HCT116 (cell line): ENCODE measurements at places on chromosomes 1 and 21. TPM values are rescaled to one million over a fixed set of nuclear protein-coding genes. Genes with fewer than 3 reads are reported as not detected.
A peak's percentile ranks its signal among the peaks of the same experiment; 100 is the strongest.

Gene MSH4
- 1.7 TPM for total RNA-seq

Gene KIF17
- total RNA-seq: 2.4 TPM

Gene OR10X1
- not detected for total RNA-seq

Gene LYPD8
- total RNA-seq: not detected

Gene PDZK1IP1
- not detected for total RNA-seq

Gene HSD3B2
- 1.4 TPM for total RNA-seq

Gene KRTAP10-3
- not detected for total RNA-seq

Gene PDE4B
- total RNA-seq: 76.9 TPM

Gene TEDDM1
- total RNA-seq: not detected

Gene CFHR2
- total RNA-seq: not detected

Gene AGO3
- total RNA-seq: 26.9 TPM

DNA sequence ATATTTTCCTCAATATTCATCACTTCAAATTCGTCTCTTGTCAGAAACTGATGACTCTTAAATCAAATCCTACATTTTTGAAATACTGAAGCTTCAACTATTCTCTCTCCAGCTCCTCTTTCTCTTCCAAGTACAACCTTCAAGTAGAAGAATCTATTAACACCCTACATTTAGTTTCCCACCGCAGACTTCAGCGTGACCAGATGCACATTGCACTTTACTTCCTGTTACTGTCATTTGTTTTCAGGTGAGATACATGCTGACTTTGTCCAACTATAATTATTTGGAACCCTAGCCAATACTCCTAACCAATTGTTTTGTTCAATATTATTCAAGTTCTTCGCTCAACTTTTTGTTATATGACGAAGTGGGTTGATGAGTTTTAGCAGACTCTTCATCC is 116.0 kb downstream of the MRPL39 start:
- no peak for DNase-seq

DNA sequence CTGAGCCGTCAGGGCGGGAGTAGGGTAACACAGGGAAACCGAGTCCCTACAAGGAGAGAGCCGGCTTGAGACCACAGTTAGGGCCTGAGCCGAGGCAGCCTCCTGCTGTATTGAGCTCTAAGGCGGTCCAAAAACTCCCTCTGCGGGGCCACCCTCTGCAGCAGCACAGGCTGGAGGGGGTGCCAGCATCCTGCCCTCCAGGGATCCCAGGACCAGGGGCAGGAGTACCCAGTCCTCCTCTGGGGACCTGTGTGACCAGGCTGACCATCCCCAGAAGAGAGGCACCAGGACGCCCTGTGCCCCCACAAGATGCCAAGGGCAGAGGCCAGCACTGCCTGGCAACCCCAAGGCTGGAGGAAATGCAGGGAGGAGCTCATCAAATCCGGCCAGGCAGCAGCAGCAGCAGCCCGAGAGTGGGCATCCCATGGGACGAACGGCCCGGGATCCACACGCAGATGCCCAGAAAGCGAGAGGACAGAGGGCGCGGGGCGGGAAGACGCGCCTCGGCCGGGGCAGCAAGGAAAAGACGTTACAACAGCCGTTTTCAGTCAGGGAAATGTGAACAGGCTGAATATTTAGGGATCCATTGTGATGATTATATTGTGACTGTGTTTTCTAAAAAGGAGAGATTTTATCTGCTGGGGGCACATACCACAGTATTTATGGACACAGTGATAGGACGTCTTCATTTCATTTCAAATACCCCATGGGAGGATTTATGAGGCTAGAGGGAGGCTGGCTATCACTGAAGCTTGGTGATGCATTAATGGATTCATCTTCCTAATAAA is 57.1 kb upstream of the COL18A1 start:
- no peak for DNase-seq

GRCh38 chr1:166133276-166133841 is 33.4 kb downstream of the FAM78B start:
- DNase-seq: peak; percentile 10

DNA sequence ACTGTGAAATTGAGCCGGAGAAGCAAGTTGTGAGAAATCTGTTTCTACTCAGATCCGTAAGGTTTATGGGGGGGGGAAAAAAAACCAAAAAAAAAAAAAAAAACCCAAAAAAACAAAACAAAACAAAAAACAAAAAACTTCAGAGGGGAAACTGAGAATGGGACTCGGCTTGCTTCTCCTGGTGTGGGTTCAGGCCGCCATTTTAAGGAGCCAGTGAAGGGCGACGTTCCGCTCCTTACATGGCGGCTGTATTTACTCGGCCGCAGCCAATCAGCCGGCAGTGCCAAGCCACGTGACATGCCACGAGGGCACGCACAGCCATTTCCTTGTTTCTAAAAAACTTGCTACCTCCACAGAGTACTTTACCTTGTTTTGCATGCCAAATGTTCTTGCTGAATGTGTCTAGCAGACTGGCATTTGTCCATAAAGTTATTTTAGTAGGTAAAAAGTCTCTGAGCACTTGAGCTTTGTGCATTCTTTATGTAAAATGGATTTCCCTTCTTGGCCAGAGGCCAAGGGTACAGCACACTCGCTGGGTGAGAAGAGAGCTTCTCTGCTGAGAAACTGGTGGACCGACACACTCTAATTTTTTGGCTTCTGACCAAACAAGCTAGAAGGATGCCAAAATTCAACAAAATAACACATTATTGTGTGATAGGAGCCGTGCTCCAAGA is 101.8 kb downstream of the NFIA start:
- no peak for DNase-seq

DNA sequence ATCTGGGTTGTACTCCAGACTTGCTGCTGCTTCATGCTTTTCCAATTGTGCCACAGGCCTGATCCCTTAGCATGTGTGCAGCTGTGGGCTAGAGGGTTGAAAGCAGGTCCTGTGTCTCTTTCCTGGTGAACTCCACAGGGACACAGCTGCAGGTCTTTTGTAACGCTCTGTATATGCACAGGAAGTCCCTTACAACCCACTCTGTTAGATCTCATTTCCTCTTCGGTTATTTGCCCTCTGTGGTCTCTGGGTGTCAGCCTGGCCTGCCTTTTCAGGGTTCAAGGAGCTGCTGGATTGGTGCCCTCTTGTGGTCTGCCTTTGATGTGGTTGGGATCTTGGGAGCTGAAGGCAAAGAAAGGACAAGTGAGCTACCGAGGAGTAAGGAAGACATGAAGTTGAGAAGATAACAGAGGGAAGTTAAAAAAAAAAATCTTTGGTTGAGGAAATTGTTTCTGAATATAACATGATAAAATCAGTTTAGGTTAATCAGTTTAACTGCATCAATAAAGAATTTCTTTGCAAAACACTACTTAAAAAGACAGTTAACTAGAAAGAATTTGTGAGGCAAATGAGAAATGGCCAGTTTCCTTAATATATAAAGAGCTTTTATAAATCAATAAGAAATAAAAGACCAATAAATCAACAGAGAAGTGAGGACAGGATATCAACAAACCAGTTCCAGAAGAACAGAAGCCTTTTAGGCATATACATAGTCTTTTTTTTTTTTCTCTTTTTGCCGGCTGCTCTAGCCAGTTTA is 44.1 kb downstream of the UCK2 start:
- peak; percentile 79 for DNase-seq

- DNase-seq: no peak
Measured at GRCh38 chr1:8604041-8604945, 213.1 kb downstream of the RERE start.

GRCh38 chr1:183565261-183565660 is 25.0 kb downstream of the NCF2 start:
- DNase-seq: no peak
